ENCODE measurements at places on chromosomes 7 and 10.

GRCh38 chr10:4770801-4771553 is 55.0 kb upstream of the AKR1E2 start:
- no peak for DNase-seq

DNA sequence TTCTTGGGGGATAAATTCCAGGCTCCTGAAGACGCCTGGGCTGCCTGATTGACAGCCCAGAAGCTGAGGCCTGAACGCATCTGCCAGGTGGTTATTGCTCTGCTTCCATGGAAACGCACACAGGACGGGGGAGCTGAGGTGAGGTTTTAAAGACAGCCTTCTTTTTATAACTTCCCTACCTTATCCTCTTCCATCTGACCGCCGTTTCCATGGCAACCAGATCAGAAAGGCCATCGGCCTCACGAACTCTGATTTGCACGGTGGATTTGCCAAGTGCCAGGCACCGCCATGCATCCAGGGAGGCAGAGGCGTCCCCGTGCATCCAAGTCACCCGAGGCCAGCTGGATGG is 260.9 kb downstream of the ADARB2 start:
- no peak for DNase-seq

DNA sequence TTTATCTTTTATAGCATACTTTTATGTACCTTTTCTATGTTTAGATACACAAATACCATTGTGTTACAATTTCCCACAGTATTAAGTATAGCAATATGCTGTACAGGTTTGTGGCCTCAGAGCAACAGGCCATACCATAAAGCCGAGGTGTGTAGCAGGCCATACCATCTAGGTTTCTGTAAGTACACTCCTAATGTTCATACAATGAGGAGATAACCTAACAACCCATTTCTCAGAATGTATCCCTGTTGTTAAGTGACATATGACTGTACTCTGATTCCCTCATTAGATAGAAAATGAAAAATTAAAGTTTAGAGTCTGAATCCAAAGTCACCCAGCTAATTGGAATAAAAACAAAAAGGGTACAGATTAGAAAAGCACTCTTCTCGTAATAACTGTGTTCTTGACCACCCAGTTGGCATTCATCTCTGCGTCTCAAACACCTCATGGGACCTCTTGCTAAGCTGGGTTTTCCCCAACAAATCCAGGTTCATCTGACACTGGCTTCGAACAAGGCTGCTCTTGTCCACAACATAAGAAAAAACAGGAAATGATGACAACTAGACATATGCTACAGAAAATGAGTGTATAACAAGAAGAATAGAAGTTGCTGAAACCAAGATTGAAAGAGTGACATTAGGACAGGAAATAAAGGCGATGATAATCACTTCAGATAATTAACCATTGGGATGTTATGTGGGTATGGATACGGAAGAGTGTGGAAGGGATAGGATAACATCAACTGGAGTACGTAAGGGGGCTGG is 1.4 kb downstream of the NDUFB8 start:
- DNase-seq = no peak

DNA sequence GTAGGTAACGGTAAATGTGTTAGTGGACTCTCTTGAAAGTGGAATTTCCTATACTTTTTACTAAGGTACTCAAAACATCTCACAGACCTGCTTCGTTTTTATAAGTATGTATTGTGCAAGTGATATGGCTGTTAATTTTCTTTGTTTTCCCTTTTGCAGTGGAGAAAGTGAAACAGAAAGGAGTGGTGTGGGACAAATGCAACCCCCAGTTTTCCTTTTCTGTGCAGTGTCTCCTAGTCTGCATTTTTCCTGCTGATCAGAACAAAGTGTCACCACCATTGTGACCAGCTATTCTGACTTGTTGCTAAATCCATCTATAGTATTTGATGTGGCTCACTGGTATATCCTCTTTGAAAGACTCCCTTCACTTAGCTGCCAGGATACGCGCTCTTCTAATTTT is 410.0 kb downstream of the EXOC4 start:
- no peak for DNase-seq

DNA sequence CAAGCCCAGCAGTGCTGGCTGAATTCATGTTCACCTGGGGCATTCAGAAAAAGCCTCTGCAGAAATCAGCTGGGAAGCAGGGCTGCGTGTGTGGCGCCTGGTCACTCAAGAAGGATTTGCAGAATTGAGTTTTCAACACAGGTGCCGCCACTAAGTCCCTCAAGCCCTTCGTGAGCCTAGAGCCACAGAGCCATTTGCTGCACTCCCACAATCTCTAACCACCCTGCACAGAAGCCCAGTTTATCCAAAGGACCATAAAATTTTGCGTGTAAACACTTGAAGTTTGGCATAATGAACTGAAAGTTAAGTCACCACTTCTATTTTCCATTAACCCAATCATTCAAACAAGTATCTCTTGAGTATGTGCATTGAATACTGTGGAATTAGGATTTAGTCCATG is 136.2 kb downstream of the DIP2C start:
- DNase-seq = no peak

- no peak for DNase-seq
Observed at GRCh38 chr7:70114806-70115205, 516.5 kb downstream of the AUTS2 start.

DNA sequence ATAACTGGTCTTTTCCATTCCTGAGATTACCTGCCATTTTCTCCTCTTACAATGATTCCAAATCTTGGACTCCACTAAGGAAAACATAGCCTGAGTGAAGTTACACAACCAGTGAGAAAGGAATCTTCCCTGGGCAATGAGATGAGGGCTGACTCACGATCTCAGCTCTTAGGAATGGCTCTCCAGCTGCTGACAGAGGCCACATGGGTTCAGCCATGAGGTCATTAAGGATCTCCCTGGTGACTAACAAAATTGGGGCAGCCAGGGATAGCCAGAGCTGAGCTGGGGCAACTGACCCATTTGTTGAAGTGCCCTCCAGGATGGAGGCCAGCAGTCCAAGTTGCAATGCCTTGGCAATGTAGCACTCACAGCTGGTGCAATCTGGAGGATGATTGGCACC is 78.7 kb upstream of the MKLN1 start:
- DNase-seq = no peak

GRCh38 chr10:3072641-3073360 is 5.5 kb downstream of the PFKP start:
- DNase-seq = no peak

DNA sequence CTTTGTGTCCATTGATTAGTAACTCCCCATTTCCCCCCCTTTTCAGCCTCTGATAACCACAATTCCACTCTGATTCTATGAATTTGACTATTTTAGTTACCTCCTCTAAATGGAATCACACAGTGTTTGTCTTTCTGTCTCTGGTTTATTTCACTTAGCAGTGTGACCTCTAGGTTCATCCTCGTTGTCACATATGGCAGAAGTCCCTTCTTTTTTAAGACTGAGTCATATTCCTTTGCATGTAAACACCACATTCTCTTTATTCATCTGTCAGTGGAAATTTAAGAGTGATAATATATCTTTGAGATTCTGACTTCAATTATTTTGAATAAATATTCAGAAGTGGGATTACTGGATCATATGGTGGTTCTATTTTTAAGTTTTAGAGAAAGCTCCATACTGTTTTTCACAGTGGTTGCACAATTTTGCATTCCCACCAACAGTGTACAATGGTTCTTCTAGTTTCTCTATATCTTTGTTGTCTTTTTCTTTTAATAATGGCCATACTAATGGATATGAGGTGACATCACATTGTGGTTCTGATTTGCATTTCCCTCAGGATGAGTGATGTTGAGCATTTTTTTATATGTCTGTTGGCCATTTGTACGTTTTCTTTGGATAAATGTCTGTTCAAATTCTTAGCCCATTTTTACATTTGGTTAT is 126.1 kb upstream of the GRB10 start:
- DNase-seq = no peak

- no peak for DNase-seq
Observed at GRCh38 chr7:138066954-138067394, 9.3 kb upstream of the AKR1D1 start.

GRCh38 chr7:112071856-112072255 is 134.3 kb downstream of the DOCK4 start:
- no peak for DNase-seq

- no peak for DNase-seq
Observed at GRCh38 chr7:138075350-138075749, 909 bp upstream of the AKR1D1 start.

- no peak for DNase-seq
Observed at GRCh38 chr7:118104812-118105441, 79.0 kb upstream of the LSM8 start.

DNA sequence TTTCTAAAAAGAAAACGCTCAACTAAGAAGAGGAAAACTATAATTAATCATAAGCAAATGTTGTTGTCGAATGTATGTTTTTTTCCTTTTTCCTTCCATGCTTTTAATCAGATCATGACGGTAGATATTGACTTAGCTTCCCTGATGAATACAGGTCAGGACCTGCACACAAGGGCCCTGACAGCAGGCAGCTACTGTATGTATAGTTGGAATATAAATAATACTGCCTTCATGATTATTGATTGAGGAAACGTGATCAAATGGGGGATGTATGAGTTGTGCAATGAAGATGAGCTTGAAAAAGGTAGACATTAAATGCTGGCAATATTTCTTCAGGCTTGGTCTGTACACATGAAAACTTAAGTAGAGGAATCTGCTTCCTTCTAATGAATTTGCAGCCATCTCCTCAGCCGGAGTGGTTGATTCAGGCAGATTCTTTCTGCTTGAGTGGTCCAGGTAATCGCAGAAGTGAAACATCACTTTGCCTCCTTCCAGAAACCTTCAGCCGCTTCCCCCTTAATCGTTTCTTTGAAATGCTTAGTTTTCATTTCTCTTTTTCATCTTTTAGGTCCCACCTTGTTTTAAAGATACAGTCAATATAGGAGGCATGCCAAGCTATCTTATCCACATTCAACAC is 656.5 kb downstream of the SDK1 start:
- no peak for DNase-seq

DNA sequence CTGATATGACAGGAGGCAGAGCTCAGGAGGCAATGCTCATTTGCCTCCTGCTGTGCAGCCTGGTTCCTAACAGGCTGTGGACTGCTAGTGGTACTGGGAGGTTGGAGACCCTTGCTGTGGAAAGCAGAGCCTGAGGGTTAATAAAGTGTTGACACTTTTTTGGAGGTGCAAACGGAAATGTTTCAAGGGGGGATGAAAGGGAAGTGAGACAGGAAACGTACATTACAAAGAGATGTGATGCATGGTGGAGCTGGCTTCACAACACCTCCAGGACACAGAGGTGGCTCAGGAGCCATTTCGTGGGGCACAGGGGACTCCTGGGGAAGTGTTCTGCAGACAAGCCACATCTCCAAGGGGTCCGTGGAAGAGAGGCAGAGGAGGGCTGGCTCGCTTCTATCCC is 137.6 kb upstream of the SVIL start:
- no peak for DNase-seq

- DNase-seq = no peak
Observed at GRCh38 chr10:44060719-44061118, 324.2 kb downstream of the CXCL12 start.

GRCh38 chr7:108395426-108395825 is 60.8 kb downstream of the NRCAM start:
- DNase-seq = no peak

GRCh38 chr7:47484923-47485639 is 96.8 kb downstream of the TNS3 start:
- no peak for DNase-seq

GRCh38 chr10:33666686-33667480 is 332.4 kb upstream of the NRP1 start:
- DNase-seq = no peak

GRCh38 chr7:128174386-128174785 is 66.7 kb upstream of the LEP start:
- no peak for DNase-seq

- no peak for DNase-seq
Observed at GRCh38 chr7:112763996-112764395, 26.2 kb downstream of the TMEM168 start.

DNA sequence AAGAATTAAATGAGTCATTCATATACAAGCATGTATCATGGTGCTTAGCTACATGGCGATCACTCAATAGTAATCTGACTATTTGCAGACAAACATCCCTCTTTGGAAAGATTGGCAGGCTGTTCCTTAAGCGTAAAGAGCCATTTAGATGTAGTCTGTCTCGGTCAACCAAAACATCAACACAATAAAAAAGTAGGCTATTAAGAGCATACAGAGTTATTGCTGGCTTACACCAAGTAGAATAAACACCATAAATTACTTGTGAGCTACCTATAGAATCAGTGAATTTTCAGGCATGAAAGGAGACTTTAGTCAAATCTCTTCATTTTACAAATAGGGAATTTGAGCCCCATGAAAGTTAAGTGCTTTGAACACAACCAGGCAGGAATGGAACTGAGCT is 171.7 kb upstream of the FAM171A1 start:
- DNase-seq = no peak

DNA sequence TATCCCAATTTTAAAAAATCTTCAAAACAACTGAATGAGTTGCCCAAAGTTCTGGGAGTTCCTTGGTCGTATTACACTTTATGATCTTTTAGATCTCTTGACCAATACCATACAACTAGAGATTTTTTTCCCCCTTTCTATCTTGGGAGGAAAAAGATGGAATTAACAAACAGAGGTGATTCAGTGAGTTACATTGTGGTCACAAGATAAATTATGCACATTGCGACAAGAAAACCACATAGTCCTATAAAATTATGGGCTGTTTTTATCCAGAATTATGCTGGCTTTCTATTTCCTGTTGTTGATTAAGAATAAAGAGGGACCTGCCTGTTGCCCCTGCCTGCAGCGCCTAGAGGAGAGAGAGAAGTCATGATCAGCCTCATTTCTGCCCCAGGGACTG is 8.2 kb upstream of the SGPL1 start:
- DNase-seq = no peak

Data from left lung (tissue), 14 donors.